ENCODE measurements at places on chromosomes 16 and 17.

- DNase-seq = no peak
These were observed 19.5 kb upstream of the ITGAX start for GRCh38 chr16:31335431-31335830.

GRCh38 chr17:15650741-15651582 is 31.5 kb upstream of the FBXW10B start:
- no peak for DNase-seq

DNA sequence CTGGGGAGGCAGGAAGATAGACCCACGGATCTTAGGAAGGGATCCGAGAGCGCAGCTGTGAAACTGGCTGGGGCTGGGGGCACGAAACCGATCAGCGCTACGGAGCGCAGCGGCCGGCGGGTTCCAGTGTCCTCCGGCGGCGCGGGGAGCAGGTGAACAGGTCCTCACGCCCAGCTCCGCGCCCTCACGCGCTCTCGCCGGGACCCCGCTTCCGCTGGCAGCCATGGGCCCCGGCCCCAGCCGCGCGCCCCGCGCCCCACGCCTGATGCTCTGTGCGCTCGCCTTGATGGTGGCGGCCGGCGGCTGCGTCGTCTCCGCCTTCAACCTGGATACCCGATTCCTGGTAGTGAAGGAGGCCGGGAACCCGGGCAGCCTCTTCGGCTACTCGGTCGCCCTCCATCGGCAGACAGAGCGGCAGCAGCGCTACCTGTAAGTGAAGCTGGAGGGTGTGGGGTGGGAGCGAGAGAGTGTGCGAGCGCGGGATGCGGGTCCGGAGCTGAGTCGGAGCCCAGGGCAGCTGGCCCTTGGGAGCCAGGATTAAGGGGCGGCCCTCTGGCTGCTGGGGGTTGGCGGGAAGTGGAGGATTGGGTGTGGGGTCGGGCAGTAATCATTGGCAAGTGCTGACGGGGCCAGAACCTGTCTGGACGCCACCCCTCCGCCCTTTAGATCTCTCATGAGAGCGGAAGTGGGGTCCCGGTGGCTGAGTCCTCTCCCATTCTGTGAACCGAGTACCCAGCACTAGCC is 479 bp downstream of the ITGA3 start:
- peak; percentile 83 for DNase-seq

- no peak for DNase-seq
These were observed 194.5 kb downstream of the FOXL1 start for GRCh38 chr16:86772671-86773353.

DNA sequence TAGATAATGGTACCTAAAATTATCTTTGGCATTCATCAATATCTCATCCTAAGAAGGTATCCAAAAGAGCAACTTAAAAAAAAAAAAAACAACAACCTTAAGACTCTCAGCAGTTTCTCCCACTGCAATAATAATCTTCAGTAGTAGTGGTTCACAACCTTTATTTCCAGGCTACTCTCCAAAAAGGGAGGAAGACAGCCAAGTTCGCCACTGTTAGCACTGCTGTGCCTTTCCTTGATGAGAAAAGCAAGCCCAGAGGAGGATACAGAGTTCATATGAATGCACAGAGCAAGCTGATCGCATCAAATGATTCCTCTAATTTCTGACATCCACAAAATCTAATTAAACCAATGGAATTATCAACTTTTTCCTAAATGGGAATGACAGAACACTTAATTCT is 199.4 kb downstream of the AATF start:
- no peak for DNase-seq

- DNase-seq = no peak
These were observed 424.5 kb upstream of the CDH11 start for GRCh38 chr16:65546353-65546791.

- DNase-seq = no peak
These were observed 103.3 kb upstream of the NLRP1 start for GRCh38 chr17:5687646-5688045.

DNA sequence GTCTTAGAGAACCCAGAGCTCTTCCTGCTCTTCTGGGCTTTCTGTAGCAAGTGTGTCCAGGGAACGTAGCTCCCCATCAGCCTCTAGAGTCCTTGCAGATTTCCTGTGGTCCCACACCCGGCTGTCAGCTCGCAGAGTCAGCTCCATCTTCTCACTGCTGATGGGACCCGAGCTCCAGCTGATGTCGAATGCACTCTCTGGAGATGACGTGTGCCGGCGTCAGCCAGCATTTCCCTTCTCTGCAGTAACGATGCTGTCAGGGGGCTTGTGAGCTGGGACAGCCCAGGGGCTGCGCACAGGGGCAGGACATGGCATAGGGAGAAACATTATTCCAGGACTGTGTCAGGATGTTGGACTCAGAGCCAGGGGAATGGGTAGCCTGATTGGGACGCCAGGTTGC is 87.8 kb downstream of the SNX29 start:
- no peak for DNase-seq

GRCh38 chr17:65404761-65405160 is 156.7 kb downstream of the AXIN2 start:
- DNase-seq = no peak

DNA sequence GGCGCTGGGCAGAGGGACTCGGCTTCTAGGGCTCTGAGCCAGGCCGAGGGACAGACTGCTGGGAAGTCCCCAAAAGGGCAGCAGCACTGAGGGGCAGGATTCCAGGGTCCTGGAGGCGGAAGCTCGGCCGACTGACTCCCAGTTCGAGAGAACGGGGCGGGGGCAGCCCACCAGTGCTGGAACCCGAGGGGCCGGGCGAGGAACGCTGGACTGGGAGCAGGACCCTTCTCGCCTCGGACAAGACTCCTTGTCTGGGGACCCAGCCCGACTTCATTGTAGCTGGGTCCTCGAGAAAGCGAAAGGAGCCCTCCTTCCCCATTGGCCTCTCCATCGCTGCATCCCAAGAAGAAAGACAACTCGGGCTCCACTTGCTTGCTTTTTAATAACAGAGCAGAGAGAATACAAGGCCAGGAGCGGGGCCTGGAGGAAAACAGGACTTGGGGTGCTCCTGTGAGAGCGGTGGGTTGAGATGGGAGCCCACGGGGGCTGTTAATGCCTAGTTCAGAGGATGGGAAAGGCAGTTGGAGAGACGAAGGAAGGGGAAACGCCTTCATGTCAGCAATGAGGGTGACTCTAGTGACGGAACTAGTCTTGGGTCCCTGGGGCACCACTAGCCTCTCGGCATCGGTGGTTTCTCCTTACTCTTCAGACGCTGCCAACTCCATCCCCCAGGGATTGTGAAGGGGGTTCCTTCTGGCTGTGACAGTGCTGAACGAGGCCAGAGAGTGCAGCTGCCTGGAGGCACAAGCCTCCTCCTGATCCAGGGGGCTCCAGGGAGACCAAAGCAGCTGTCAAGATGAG is 492 bp upstream of the CAMTA2 start:
- DNase-seq = no peak

DNA sequence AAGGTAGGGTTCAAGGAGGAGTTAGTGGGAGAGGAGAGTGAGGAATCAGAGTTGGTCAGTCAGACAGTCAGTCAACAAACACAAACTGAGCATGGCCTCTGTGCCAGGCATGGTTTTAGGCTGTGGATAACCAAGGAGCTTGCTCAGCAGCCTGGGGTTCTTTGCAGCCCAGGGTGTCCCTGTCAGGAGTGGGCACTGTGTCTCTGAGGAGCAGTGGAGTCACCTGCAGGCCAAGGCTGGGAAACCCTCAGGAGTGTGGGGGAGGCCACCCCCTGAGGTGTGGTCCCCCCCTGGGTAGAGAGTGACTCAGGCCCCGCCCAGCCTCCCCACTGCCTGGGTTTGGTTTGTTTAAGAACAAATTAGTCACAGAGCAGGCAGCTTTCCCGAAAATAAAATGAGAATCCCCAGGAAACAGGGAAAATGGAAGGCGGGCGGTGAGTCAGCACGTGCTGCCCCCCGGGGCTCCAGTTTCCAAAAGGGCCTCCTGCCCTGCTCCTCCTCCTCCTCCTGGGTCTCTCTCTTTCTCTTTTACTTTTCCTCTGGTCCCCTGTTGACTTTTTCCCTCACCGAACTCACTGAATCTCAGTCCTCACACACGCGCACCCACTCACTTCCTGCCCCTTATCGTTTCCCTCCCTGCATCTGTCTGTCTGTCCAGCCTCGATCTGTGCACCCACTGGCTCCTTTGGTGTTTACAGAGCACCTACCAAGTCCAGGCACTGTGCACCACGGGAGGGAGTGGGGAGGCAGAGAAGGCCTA is 44.3 kb downstream of the SOCS3 start:
- DNase-seq = peak; percentile 88

GRCh38 chr17:76130473-76130872 is 10.6 kb downstream of the FOXJ1 start:
- DNase-seq = no peak

DNA sequence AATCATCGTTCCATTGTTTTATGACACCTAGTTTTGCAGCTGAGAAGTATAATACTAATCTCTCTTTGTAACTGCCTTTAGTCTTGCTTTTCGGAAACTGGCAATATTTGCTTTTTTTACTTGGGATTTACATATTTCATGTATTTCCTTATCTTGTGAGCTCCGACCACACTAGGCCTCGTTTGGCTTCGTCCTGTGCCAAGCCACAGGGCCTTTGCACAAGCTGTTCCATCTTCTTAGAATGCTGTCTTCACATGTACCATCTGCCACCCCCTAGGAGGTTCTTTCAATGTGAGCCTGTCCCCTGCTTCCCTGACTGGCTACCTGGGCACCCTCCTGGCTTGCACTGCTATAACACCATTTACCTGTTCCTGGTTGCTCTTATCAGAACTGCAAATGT is 77.2 kb downstream of the SHISA6 start:
- DNase-seq = no peak

- DNase-seq = no peak
These were observed 65.5 kb downstream of the DYNLRB2 start for GRCh38 chr16:80606221-80606766.

GRCh38 chr17:77097631-77098180 is 43.1 kb upstream of the SEC14L1 start:
- no peak for DNase-seq

- peak; percentile 63 for DNase-seq
These were observed at the start of gene C17orf113 for GRCh38 chr17:42050393-42051012. TSS of gene C17orf113 (minus strand) at chr17:42050601. CDS start at chr17:42043376, 7,225 bp downstream.

DNA sequence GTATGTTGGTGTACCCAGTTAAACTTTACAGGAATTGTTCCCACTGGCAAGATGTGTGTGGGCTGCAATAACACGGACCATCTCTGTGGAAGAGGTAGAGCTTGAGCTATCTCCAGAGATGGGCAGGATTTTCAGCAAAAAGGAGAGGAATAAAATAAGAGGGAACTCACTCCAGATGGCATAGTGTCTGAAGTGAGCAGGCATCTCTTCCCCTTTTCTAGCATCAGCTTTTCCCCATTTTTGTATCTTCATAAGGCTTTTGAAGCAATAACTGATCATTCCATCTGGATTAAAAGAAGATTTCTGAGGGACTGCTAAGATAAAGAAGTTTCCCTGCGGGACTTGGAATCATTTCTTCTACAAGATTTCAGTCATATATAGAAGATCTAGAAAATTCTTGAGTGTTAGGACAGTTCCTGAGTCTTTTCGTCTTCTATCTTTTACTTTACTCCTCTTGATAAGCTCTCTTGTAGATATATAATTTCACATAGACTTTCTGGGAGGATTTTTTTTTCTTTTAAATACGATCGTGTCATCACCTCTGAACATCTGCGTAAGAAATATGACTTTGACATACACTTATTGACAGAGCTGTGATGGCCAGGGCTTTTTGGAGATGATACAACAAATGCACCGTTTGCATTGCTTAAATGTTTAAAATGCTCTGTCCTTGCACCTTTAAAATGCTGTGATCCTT is 2.1 kb downstream of the CPD start:
- no peak for DNase-seq

DNA sequence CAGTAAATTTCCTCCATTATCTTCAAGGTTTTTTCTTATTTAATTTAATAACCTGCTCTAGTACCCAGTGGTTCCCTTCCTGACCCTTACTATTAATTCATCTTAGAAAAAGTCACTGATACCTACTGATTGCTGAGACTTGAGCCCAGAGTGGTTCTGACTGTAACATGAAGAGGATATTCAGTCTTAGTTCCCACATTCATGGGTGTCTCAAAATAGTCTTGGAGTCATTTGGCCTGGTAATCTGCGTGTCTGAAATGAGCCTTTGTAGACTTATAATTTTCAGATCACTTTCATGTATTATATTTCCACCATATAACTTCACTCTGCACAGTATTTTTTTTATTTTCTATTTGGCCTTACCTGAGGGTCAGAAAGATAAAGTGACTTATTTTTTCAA is 732.0 kb upstream of the KIF2B start:
- DNase-seq = no peak

DNA sequence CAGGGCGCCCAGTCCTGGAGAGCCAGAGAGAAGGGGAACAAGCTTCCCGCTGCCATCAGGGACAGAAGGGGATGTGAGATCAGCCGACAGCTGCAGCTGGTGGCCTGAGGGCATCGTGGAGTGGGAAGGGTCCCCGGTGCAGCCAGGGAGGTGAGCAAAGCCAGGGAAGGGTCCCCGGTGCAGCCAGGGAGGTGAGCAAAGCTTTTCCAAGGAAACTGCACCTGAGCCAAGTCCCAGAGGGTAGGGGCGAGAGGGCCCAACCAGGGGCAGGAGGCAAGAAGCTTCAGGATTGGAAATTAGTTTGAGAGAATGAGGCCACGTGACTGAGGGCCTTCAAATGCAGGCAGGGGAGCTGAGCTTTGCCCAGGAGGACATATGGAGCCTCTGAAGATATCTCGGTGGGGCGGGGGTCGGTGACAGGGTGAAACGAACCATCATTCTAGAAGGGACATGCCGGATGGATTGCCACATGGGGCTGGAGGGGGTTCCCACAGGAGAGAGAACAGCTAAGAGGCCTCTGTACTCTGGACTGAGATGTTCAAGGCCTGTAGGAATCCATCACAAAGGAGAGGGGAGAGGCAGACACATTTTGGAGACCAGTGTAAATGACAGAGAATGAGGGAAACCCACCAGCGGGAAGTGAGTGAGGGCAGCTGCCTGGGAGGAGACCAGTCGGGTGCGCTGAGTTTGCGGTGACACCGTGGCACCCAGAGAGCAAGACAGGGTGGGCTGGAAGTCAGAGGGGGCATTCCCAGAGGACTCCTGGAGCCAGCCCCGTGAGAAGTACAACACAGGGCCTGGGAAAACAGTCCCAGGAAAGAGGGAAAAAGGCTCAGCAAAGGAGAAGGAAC is 31.4 kb upstream of the RPH3AL start:
- no peak for DNase-seq

DNA sequence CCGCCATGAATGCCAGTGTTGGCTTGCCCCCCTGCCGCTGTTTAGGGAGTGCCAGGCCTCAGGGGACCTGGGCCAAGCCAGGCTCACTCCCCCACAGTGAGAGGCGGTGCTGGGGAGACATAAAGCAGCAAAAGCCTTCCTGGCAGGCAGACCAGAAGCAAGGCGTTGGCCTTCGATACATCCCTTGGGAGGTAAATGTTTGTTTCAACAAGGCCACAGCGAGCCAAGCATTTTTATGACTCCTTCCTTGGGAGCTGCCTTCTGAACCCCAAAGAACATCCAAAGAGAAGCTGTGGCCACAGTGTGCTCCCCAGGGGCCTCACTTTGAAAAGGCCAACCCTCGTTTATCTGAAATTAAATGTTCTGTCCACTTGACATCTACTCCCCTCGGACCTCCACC is 119.7 kb upstream of the CIBAR2 start:
- DNase-seq = peak; percentile 38

- DNase-seq = no peak
These were observed 37.7 kb downstream of the PLCG2 start for GRCh38 chr16:81816793-81817210.

- no peak for DNase-seq
These were observed 277.7 kb downstream of the MAP2K6 start for GRCh38 chr17:69692171-69692570.

GRCh38 chr16:381012-381788 is 578 bp downstream of the PGAP6 start:
- no peak for DNase-seq

- no peak for DNase-seq
These were observed 713.2 kb downstream of the KCNJ2 start for GRCh38 chr17:70882504-70882903.

- DNase-seq = no peak
These were observed 14.9 kb downstream of the SPATA32 start for GRCh38 chr17:45246861-45247428.

Data from COR-L47 (cell line).